ENCODE measurements at places on chromosomes 2 and 18.

DNA sequence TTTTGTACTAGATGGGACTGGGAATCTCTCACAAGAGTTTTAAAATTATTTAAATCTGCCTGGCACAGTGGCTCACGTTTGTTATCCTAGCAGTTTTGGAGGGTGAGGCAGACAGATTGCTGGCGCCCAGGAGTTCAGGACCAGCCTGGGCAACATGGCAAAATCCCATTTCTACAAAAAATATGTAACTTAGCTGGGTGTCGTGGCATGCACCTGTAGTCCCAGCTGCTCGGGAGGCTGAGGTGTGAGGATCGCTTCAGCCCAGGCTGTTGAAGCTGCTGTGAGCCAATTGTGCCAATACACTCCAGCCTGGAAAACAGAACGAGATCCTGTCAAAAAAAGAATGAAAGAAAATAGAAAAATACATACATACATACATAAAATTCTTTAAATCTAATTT lies 685.7 kb upstream of the PIK3C3 start:
- DNase-seq: no peak

DNA sequence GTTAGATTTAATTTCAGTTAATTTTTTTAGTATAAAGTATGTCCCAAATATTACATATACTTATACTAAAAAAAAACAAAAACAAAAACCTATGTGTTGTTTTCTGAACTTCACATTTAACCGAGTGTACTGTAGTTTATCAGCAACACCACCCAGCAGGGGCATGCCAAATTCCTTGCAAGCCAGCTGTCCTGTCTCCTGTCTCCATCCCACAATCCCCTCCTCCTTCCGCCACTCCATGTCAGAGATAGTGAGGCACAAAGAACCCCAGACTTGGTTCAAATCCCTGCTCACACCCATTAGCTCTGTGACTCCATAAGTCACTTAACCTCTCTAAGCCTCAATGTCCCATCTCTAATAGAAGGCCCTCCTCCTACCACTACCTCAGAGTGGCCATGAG lies 9.4 kb downstream of the CHST10 start:
- DNase-seq: no peak

- DNase-seq: no peak
Observed at GRCh38 chr2:37851428-37851827, 73.7 kb upstream of the RMDN2 start.

GRCh38 chr2:17387591-17387990 lies 130.6 kb downstream of the RAD51AP2 start:
- no peak for DNase-seq

DNA sequence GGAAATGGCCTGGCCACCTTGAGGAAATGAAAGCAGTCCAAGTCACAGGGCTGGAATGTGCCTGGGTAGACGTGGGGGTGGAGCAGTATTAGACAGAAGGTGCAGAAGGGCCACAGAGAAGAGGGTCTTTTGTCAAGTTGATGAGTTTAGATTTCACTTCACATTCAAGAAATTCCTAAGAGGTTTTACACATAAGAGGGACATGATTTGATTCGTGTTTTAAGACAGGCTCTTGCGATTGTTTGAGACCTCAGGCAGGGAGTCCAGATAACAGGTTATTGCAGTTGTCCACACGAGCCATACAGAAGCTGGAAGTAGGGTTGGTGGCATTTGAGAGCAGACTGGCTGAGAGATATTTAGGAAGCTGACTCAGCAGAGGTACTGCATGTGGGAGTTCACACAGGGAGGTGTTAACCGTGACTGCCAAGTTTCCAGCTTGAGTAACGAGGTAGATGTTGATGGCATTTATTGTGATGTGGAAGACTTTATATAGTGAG lies 64.6 kb downstream of the NEB start:
- peak; percentile 1 for DNase-seq

GRCh38 chr18:4353853-4354418 lies 101.2 kb downstream of the DLGAP1 start:
- DNase-seq: no peak

DNA sequence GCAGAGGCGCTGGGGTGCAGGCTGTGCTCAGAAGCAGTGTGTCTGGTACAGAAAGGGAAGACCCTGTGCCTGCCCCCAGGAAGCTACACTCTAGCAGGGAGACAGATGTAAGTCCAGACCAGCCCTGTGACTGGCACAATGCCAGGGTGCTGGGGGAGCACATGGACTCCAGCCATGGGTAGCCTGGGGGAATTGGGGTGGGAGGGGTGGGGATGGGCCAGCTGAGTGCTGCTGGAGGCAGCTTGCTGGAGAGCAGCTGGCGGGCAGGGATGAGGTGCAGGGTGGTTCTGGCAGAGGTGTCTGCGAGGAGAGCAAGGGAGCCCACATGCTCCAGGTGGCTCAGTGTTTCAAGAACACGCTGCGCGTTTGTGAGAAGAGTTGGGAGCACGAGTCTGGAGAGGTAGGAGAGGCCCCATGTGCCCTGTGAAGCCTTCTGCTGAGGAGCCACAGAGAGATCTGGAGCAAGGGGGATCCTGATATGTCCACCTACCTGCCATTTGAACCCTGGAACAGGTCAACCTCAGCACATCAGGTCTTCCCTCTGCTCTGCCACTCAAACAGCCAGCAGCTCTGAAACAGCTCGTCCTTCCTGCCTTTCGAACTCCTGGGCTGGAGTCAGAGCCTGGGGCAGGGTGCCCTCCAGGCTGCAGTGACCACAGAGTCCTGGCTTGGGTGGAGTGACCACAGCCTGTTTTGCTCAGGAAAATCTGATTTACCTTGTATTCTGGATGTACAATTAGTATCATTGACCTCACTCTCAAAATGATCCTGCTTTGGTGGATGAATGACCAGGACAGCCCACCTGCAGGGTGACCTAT lies 15.1 kb downstream of the ALLC start:
- no peak for DNase-seq

DNA sequence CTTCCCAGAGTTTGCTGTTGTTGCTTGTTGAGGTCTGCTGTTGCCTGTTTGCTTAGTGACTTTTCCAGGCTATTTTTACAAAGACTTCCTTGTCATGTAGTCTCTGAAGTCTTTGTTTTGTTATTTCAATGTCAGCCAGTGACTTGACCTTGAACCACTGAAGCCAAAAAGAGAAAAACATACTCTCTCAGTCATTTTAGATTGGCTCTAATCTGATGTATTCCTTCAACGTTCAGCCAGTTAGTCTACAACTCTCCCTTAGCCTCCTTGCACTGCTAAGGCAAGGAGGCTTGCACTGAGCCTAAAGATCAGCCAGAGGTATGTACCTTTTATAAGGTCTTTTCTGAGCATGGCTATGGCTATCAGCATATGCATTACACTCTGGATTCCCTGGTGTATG lies 27.9 kb downstream of the KIAA1328 start:
- no peak for DNase-seq

- no peak for DNase-seq
Observed at GRCh38 chr2:70705160-70705850, 62.7 kb downstream of the ADD2 start.

DNA sequence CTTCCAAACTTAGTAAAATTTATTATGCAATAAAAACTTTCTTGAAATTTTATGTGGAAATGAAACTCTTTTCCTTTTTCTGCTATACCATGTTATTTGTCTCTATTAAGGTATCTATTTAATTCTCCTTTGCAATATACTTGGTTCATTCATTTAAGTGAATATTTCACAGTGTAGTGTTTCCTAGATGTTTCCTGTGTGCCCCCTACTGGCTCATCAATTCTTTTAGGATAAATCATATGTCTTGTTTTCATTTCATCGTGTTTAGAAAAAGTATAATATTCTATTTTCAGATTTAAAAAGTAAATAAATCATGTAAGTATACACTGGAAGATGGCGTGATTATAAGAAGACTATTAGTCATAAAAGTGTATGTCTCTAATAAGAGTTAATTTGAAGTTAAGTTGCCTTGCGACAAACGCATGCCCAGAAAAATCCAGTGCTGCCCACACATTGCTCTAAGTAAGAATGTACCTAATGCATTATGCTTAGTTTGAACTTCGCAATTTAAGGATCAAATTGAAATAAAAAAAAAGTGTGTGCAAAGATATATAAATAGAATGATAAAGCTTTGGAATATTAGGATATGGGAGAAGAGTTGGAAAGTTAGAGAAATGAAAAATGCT lies 525.4 kb downstream of the KCNJ3 start:
- DNase-seq: no peak

- DNase-seq: no peak
Observed at GRCh38 chr2:55047677-55048299, 2.5 kb downstream of the RTN4 start.

GRCh38 chr2:48961009-48961408 lies 193.3 kb downstream of the FSHR start:
- no peak for DNase-seq

Measured in activated T-cell treated with anti-CD3 and anti-CD28 coated beads for 1 hour (primary cell).